Testis (tissue), 5 donors: ENCODE measurements at places on chromosomes 13 and 19.

DNA sequence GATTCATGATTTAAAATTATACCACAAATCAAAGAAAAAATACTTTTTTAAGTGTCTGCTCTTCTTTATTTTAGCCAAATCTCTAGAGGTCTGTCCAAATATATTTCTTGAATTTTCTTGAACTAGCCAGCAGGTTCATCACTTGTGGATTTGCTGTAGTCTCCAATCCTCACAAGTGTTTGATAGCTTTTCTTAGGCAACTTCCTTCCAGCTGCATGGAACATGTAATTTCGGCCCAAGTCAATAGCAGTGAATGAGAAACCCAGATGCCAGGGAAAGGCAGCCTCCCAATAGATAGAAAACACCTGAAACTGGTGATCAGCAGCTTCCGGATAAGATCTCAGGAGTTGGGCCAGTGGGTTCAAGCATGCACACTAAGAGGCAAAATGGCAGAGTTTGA, 15.6 kb upstream of the RNASEH2B start:
- no peak overlapping the region for H3K27ac ChIP-seq
- no peaks in the 10 kb centered on the region for H3K4me1 ChIP-seq
- DNase-seq, result no peak
- H3K36me3 ChIP-seq, result no peaks in the 10 kb centered on the region
- H3K27me3 ChIP-seq, result no peaks in the 10 kb centered on the region

- peaks cover 31% of the 10 kb centered on the region for H3K4me1 ChIP-seq
- H3K36me3 ChIP-seq, result no peaks in the 10 kb centered on the region
- no peak overlapping the region for H3K27ac ChIP-seq
Measured at GRCh38 chr13:51645761-51646670, 61.8 kb downstream of the WDFY2 start.

DNA sequence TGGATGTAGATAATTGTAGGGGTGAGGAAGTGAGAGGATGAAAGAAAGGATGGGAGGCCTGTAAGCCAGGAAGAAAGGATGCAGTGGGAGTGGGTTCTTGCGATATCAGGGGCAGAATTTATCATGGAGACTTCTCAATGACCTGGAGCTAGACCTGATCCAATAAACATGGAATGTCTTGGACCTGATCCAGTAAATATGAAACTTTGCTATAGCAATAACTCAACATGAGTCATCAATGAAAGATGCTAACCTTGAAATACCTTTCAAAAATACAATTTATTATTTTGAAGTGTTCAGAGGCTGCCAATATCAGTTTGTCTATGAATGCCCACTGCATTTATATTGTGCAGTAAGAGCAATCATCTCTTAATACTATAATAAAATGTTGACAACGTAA, 279.5 kb downstream of the POU4F1 start:
- H3K4me3 ChIP-seq, result no peak overlapping the region
- H3K27ac ChIP-seq, result no peak overlapping the region
- no peak for DNase-seq
- no peaks in the 10 kb centered on the region for H3K4me1 ChIP-seq

GRCh38 chr13:73939603-73940002, 194.6 kb downstream of the KLF12 start:
- no peak overlapping the region for H3K27ac ChIP-seq
- no peaks in the 10 kb centered on the region for H3K4me1 ChIP-seq
- H3K36me3 ChIP-seq, result no peaks in the 10 kb centered on the region
- H3K27me3 ChIP-seq, result no peaks in the 10 kb centered on the region
- no peak overlapping the region for H3K4me3 ChIP-seq
- DNase-seq, result no peak

GRCh38 chr13:22468824-22469223, 712.0 kb upstream of the SGCG start:
- no peaks in the 10 kb centered on the region for H3K27me3 ChIP-seq
- peaks cover 6% of the 10 kb centered on the region for H3K4me1 ChIP-seq
- no peaks in the 10 kb centered on the region for H3K36me3 ChIP-seq
- no peak overlapping the region for H3K27ac ChIP-seq
- DNase-seq, result no peak

DNA sequence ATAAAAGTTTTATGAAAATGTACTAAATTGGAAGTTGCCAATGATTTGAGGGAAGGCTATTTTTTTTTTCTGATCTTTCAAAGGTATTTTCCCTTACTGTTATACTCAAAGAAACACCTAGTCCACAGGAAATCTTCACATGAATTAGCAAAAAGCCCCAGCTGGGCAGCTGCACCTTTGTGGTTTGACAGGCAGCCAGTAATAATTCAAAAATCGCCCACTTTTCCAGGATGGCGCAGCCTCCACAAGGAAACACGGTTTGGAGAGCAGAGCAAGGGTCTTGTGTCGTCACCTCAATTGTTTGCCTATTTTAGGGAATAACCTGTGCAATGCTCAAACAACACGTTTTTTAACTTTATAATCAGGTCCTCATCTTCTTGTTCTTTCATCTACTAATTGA, 324.9 kb upstream of the GPC6 start:
- H3K27me3 ChIP-seq, result no peaks in the 10 kb centered on the region
- DNase-seq, result no peak
- no peaks in the 10 kb centered on the region for H3K4me1 ChIP-seq
- H3K36me3 ChIP-seq, result no peaks in the 10 kb centered on the region

GRCh38 chr13:97133955-97134354, 88.2 kb upstream of the MBNL2 start:
- H3K27ac ChIP-seq, result no peak overlapping the region
- H3K4me3 ChIP-seq, result no peak overlapping the region
- H3K4me1 ChIP-seq, result no peaks in the 10 kb centered on the region
- DNase-seq, result no peak

GRCh38 chr13:114143806-114144605, 11.6 kb upstream of the RASA3 start:
- H3K4me1 ChIP-seq, result peaks cover 5% of the 10 kb centered on the region
- no peak overlapping the region for H3K27ac ChIP-seq

DNA sequence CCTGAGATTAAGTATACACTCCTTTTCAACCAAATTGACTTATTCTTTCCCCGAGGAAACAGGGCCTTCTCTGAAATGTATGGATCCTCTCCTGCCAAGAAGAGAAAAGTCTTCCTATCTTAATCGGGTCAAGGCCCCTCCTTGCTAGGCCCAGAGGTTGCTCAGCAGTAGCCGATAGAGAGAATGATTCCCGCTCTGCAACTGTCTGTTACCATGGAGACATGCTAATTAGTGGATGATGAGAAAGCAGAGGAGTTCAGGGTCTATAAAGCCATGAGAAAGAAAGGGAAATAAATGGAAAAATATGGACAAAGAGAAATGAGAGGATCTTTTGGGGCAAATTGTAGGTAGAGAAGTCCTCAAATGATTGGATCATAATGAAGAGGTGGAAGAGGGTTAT, 103.5 kb downstream of the POU4F1 start:
- H3K27ac ChIP-seq, result no peak overlapping the region
- H3K4me1 ChIP-seq, result no peaks in the 10 kb centered on the region
- no peaks in the 10 kb centered on the region for H3K27me3 ChIP-seq
- H3K36me3 ChIP-seq, result no peaks in the 10 kb centered on the region
- no peak overlapping the region for H3K4me3 ChIP-seq

- no peak overlapping the region for H3K4me3 ChIP-seq
- no peaks in the 10 kb centered on the region for H3K27me3 ChIP-seq
- no peak overlapping the region for H3K27ac ChIP-seq
- DNase-seq, result no peak
Measured at GRCh38 chr19:37980419-37981170, 73.6 kb downstream of the SIPA1L3 start.

GRCh38 chr19:776549-776948, 20.7 kb upstream of the PTBP1 start:
- H3K4me3 ChIP-seq, result no peak overlapping the region
- no peaks in the 10 kb centered on the region for H3K4me1 ChIP-seq
- H3K27me3 ChIP-seq, result no peaks in the 10 kb centered on the region
- H3K36me3 ChIP-seq, result no peaks in the 10 kb centered on the region
- no peak overlapping the region for H3K27ac ChIP-seq
- no peak for DNase-seq

DNA sequence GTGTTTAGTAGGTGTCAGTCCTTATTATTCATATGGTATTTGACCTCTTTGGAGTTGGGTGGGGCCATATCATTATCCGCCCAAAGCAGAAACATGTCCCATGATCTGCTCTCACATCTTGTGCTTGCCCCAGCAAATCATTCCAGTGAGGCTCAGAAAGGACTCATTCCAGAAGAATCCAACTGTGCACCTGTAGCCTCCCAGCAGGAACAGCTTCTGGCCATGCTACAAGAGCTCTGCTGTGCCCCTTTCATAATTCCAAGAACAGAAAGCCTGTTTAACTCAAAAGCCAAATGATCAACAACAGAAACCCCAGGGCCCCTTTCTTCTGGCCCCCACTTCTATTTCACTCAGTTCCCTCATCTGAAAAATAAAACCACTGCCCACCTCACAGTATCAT, 673.1 kb downstream of the DIAPH3 start:
- H3K27ac ChIP-seq, result no peak overlapping the region
- H3K27me3 ChIP-seq, result no peaks in the 10 kb centered on the region
- DNase-seq, result no peak
- H3K4me3 ChIP-seq, result no peak overlapping the region
